GOT3 (cell line): ENCODE measurements at places on chromosomes 6 and 20.

DNA sequence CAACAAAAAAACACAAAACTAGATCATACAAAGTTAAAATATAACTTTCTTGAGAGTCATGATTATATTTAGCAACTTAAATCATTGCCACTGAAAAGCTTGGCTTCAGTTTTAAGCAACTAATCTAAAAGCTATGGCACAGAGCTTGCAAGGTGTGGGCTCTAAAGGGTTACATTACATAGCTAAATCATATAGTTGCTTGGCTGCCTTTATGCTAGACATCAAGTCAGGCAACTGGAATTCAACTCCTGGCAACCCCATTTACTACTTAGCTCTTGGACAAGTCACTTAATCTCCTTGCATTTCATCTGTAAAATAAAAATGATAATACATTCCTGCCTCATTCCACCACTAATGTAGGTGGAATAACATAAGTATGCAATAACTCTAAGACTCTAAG is 40.9 kb upstream of the GCM1 start:
- DNase-seq: no peak

DNA sequence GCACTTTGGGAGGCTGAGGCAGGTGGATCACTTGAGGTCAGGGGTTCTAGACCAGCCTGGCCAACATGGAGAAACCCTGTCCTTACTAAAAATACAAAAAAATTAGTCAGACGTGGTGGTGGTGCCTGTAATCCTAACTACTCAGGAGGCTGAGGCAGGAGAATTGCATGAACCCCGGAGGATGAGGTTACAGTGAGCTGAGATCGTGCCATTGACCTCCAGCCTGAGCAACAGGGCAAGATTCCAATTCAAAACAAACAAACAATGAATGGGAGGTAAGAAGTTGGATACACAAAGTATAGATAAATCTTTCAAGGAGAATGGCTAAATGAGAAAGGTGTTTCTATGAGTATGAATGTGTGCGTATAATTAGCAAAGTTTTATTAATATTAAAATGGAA is 75.3 kb downstream of the REV3L start:
- DNase-seq: no peak

- no peak for DNase-seq
Observed at GRCh38 chr20:14989535-14990290, 652.3 kb upstream of the FLRT3 start.

GRCh38 chr20:57843941-57844625 is 134.3 kb upstream of the PMEPA1 start:
- DNase-seq: no peak

- DNase-seq: no peak
Observed at GRCh38 chr20:57837208-57838035, 127.6 kb upstream of the PMEPA1 start.

- no peak for DNase-seq
Observed at GRCh38 chr6:37283671-37284151, 25.8 kb upstream of the TMEM217 start.

DNA sequence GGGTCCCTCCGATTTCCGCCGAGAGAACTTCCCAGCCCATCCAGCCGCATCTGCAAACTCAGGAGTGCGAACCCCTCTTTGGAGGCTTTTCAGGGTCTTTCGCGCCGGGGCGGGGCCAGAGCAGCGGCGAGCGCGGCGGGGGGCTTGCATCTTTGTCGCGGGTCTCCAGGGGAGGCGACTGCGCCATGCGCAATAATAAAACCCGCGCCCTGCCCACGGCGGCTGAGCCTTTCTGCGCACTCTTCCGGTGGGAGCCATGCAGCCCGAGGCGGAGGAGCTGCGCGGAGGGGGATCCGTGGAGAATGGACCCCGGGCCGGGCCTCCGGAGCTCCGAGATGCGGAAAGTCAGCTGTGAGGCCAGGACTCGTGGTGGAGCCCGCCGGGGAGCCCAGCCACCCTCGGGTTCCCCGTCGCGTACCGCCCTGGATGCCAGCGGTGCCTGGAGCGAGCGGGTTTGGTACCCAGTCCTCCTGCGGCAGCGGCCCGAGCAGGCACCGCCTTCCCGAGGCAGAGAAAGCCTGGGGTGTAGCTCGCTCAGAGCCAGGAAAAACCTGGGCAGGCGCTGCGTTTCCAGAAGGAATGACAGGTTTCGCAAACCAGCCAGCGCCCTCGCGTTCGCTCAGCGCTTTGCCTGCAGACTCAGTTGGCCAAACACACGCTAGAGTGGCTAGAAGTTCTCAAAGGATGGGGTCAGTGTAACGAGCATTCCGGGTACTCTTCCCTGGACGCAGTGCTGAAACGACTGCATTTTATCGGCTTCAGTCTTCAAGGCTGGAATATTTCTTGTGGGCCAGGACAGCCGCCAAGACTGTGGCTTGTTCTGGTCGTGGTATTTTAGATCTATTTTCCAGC is 1.2 kb downstream of the AKAP12 start:
- DNase-seq: no peak

DNA sequence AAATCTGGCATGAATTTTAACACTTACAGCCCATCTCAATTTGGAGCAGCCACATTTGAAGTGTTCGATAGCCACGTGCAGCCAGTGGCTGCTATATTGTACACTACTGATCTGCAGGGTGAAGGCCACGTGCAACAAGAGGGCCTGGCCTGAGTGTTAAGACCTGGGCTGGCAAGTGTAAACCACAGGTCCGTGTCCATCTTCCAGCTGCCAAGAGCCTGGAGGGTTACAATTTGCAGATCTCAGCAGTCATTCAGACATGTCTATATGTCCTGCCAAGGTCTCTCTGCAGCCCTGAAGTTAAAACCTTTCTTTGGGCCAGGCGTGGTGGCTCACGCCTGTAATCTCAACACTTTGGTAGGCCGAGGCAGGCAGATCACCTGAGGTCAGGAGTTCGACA is 14.1 kb downstream of the SGK2 start:
- DNase-seq: no peak

DNA sequence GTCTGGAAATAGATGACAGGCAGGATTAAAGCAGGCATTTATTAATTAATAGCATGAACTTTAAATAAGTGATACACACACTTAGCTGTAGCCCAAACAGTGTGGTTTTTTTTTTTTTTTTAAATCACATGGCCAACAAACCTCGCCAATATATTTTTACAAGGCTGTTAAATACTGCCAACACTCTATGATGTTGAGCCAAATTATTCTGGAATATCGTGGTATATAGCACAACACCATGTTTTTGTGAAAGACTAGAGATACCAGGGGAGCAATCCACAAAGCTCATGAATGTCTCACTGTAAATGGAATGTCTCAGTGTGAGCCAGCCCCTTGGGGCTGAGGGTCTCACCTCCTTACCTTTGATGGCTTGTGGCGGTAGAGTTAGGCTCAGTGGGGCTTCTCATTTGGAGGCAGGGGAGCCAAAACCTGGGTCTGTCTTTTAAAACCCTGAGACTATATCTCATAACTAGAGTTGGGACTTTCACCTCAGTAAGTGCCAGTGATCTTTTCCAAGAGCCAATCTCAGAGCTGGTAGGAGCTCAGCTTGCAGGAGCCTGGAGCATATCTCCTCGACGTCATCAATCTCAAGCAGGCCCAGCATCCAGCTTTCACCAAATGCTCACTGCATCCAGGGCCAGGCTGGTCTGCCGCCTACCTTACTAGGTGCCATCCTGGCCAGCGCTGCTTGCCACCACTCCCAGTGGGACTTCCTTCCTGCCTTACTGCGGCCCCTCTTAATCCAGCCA is 78.5 kb upstream of the FAM184A start:
- DNase-seq: no peak

- no peak for DNase-seq
Observed at GRCh38 chr6:156852858-156853216, 75.7 kb downstream of the ARID1B start.

DNA sequence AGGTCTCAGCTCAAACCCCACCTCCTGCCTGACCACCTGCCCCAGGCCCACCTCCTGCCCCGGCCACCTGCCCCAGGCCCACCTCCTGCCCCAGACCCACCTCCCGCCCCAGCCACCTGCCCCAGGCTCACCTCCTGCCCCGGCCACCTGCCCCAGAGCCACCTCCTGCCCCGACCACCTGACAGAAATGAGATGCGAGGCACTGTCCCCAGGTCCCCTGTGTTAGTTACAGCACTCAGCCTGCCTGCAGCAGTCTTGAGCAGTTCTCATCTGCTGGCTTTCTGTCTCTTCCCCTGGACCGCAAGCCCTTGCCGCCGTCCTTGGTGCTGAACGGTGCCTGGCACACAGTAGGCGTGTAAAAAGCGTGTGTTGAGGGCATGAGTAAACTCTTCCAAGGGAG is 79.5 kb downstream of the CDH4 start:
- no peak for DNase-seq

GRCh38 chr20:12598894-12599293 is 409.9 kb upstream of the SPTLC3 start:
- no peak for DNase-seq

DNA sequence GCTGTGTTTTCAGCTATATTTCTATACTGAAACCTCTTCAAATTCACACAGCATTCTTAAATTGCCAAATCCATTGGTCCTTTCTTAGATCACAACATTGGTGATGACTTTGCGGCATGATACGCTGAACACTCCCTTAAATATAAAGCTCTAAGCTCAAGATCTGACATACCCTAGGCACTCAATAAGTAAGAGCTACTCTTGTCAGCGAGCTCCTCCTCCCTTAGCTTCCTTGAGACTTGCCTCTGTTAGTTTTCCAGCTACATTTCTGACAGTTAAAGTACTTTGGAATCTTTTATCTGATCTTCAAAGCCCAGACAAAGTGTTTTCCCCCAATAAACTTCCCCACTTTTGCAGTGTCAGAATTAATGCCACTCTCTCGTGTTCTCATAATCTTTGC is 117.0 kb downstream of the HIVEP2 start:
- no peak for DNase-seq

DNA sequence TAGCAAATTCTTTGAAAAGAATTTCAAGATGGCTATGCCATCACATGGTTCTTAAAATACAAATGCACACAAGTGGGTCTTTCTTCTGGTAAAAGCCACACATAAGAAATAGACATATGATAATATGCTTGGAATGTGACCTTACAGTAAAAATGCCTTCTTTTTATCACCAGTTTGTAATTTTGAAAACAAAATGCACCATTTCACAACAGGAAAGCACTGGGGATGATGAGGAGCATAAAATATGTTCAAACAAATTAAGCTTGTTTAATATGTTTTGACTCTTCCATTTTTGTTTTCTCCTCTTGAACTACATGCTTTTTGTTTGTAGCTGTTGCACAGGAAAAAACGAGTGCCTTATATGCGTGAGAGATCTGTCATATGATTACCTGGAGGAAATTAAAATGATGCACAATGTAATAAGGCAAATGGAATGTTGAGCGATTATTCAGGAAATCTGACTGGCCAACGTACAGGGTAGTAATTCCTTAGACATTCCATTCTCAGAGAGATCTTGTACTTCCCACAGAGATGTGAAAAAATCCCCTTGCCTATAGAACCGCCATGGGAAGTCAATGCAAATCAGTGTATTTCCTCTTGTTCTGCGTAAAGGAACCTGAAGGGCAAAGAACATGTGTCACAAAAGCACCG is 911.6 kb downstream of the TFAP2A start:
- no peak for DNase-seq
